ENCODE measurements at places on chromosomes 3 and 15. TPM values are rescaled to one million over a fixed set of nuclear protein-coding genes. Genes with fewer than 3 reads are reported as not detected.

Gene THSD4
- 121 TPM for total RNA-seq

Gene TF
- total RNA-seq = 63.3 TPM

Gene BFSP2
- not detected for total RNA-seq

Gene TPRG1
- total RNA-seq = 30.4 TPM

Gene GOLGA6L7
- not detected for total RNA-seq

Gene SLC28A1
- not detected for total RNA-seq

Gene ADAMTS7
- 0.48 TPM for total RNA-seq

Gene ELL3
- 12.7 TPM for total RNA-seq

Gene PHLDB2
- 22.2 TPM for total RNA-seq

Gene SCN11A
- 0.04 TPM for total RNA-seq

Gene NEIL1
- total RNA-seq = 4.7 TPM

Gene HIGD2B
- not detected for total RNA-seq

Gene MNS1
- 2.4 TPM for total RNA-seq

Gene DNAH12
- total RNA-seq = 0.08 TPM

Gene GOLGA8S
- total RNA-seq = 0.24 TPM

Gene SLC9A9
- 14.6 TPM for total RNA-seq

Gene CDCP1
- total RNA-seq = 85.6 TPM

Gene TLR9
- total RNA-seq = 0.04 TPM

Gene CHRM5
- not detected for total RNA-seq

Gene CSNK1G1
- 17.3 TPM for total RNA-seq

Gene TIPIN
- total RNA-seq = 6.4 TPM

Gene GP9
- not detected for total RNA-seq

Gene ZPLD1
- total RNA-seq = not detected

Gene SLC6A11
- 7.8 TPM for total RNA-seq

Gene C3orf80
- 5.9 TPM for total RNA-seq

Gene TMCO5A
- not detected for total RNA-seq

Gene ZNF445
- 5.8 TPM for total RNA-seq

Gene MAGI1
- 13.7 TPM for total RNA-seq

Gene LDHAL6B
- not detected for total RNA-seq

Gene ATP8B4
- 0.56 TPM for total RNA-seq

Gene OR5K2
- total RNA-seq = not detected

Gene CADPS
- total RNA-seq = 0.08 TPM

Gene HACD3
- 17.4 TPM for total RNA-seq

Gene CFAP44
- 2.9 TPM for total RNA-seq

Gene RAB7A
- 231 TPM for total RNA-seq

Gene LRRIQ4
- total RNA-seq = not detected

Gene SCG3
- not detected for total RNA-seq

Gene GABRG3
- total RNA-seq = not detected

Gene CCR3
- total RNA-seq = not detected

Gene AADAC
- total RNA-seq = 0.44 TPM

Gene LYSMD2
- 6.1 TPM for total RNA-seq

Gene RTP3
- not detected for total RNA-seq

Gene FBXW12
- not detected for total RNA-seq

Gene BCL2A1
- total RNA-seq = not detected

Gene RPN1
- total RNA-seq = 108 TPM

Gene GOLGA8Q
- total RNA-seq = not detected

Gene MED12L
- total RNA-seq = 0.32 TPM

Gene MYL3
- 0.36 TPM for total RNA-seq

Gene GRIP2
- 2.0 TPM for total RNA-seq

Gene DGKG
- total RNA-seq = 0.40 TPM

Gene CCDC32
- total RNA-seq = 13.9 TPM

Gene WNT5A
- total RNA-seq = 17.7 TPM

Gene CEP19
- total RNA-seq = 1.0 TPM

Gene SLC22A14
- total RNA-seq = 0.24 TPM

Gene BNC1
- total RNA-seq = 39.6 TPM

Gene NECTIN3
- total RNA-seq = 0.68 TPM

All from esophagus mucosa (tissue), 1 donor.